HS-5 (cell line): ENCODE measurements at places on chromosomes 13 and 19.

GRCh38 chr13:113490496-113491417 is at the start of gene DCUN1D2:
Gene DCUN1D2 (minus strand): TSS chr13:113490711. CDS start chr13:113490669, 42 bp downstream.
- peak; percentile 31 for DNase-seq

DNA sequence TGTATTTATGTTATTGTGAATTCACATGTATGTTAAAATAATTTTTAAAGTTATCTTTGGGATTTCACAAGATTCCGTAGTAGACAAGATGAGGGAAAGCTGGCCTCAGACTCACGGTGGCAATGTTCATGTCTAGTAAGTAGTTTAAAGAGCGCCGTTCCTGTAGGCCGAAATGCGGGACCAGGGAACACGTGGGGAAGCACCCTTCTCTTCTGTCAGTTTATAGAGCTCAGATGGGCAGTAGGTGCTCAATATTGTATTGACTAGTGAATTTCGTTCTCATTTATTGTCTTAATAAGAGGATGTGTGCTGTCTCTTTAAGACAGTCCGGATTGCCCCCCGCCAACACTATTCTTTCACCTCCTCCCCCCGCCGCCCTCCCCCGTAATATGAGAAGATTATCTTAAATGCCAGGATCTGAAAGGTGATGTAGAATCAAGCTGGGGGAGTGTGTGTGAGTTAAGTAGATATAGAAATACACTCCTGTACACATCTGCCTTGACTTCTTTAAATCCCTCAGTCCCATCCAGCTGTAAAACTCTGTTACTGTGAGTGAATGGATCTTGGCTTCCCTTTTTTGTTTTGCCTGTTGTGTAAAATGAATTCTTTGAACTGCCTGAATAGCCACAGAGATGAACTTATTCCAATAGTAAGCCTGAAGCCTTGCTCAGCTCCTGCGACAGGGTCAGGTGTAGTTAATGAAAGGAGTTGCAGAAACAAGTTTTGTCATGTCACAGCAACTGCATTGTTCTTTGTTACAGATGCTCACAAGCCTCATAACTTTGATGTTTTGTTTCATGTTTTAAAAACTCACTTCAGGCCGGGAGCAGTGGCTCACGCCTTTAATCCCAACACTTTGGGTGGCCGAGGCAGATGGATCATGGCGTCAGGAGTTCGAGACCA is 1.3 kb downstream of the LAMP1 start:
- DNase-seq, result no peak

DNA sequence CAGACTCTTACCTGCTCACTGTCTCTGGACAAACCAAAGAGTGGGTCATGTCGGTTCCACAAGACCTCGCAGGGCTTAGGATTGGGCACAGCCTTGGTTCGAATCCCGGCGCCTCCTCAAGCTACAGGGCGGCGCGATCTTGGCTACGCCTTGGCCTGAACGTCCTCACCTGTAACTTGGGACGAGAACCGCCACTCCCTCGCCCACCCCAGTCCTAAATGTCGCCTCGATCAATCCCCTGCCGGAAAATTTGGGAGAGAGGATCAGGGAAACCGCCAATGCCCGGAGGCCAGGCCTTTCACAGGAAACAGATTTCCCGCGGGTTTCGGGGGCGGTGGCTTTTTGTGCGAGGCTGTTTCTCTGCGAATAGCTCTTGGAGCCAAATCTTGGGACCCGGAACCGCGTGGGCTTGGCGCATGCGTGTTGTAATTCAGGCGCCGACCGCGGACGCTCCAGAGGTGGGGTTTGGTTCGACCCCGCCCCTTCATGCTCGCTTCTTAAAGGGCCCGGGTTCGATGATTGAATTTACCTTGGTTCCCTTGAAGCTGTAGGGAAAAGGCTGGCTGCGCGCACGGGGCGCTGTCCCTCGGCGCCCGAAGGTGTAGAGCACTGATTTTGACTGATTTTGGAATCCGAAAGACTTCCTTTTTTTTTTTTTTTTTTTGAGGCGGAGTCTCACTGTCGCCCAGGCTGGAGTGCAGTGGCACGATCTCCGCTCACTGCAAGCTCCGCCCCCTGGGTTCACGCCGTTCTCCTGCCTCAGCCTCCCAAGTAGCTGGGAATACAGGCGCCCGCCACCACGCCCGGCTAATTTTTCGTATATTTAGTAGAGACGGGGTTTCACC is at the start of gene NR2C2AP:
TSS of gene NR2C2AP (minus strand) at position 403 of the 845 bp plus-strand sequence. CDS start at position 49, 354 bp downstream.
- peak; percentile 76 for DNase-seq

GRCh38 chr13:75318138-75318833 is 163.7 kb downstream of the TBC1D4 start:
- DNase-seq, result no peak

DNA sequence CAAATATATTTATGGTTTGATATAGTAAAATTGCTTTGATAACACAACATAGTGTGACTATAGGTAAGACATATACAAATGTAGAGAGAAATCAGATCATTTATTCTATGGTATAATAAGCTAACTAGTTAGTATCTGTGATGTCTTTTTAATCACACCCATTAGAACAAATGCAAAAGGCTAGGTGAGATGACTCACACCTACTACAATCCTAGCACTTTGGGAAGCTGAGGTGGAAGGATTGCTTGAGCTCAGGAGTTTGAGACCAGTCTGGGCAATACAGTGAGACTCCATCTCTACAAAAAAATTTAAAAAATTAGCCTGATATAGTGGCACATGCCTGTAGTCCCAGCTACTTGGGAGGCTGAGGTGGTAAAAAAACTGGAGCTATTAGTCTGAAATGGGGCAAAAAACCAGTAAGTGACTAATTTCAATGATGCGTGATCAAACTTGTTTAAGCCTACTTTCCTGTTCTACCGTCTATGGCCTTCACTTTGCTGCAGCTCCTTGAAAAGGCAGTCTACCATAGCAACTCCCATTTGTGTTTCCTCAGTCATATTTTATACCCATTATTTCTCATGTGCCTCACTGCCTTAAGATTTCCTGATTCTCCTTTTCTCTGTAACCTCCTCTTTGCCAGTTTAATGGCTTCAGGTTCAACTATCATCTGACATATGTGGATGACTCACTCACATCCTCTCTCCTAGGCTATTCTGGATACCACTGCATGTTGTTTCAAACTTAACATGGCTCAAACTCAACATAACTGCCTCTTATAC is 12.5 kb downstream of the ALG5 start:
- no peak for DNase-seq

- no peak for DNase-seq
These were observed 28.5 kb upstream of the ATP11A start for GRCh38 chr13:112661291-112661690.

DNA sequence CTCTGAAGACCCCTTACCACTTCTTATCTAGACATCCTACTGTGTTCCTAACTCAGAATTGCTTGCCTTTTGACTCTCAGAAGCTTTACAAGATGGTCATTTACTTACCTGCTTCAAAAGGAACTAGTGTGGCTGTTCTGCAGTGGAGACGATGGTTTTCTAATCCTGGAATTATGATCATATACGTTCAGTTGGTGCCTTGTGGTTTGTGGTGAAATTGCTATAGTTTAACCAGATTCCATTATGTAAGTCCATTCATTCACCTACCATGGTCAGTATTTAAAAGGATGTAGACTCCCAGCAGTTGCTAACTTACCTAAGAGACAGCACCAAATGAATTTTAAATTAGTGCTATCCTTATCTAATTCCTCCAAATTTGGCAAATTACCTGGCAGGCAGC is 210.9 kb downstream of the SHISA2 start:
- DNase-seq, result no peak

DNA sequence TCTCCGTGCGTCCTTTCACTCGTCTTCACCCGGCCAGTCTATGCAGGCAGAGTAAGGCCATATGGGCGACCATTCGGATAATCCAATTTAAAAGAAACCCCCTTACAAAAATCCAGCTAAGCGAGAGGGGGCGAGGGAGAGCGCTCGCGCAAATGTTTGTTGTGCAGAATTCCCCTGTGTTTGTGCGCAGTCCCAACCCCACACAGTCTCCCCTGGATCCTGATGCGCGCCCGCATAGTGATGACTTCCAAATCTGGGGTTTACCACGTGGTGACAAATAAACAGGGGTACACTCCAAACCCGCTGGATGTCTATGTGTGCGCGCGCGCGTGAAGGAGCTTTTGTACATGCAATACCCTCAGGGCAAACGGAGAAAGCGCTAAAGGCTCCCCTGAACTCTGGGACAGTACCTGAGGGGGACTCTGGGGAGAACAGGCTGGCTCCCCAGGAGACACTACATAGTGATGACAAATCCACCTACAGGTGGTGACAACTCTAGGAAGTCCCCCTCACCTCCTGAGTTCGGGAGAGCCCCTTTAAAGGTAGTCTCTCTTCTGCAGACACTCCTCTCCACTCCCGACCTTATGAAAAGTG is 8.5 kb downstream of the SOX21 start:
- DNase-seq, result no peak

GRCh38 chr13:87661471-87661870 is 9.7 kb upstream of the SLITRK5 start:
- peak; percentile 55 for DNase-seq

DNA sequence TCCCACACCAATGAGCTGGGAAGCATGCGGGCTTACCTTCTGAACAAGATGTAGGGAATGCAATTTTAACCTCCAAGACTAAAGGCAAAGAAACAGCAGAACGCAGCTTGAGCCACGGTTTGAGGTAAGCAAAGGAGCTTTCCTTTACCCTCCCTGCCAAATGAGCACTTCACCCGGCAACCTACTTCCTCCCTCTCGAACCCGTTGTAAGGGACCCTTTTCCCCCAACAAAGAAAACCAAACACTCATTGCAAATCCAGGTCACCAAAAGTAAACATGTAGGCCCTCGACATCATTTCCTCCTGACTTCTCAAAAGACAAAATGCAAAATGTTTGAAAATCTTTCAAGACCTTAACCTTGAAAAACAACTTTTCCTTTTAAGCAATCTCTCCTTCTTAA is 65.3 kb downstream of the ABCC4 start:
- DNase-seq, result no peak

DNA sequence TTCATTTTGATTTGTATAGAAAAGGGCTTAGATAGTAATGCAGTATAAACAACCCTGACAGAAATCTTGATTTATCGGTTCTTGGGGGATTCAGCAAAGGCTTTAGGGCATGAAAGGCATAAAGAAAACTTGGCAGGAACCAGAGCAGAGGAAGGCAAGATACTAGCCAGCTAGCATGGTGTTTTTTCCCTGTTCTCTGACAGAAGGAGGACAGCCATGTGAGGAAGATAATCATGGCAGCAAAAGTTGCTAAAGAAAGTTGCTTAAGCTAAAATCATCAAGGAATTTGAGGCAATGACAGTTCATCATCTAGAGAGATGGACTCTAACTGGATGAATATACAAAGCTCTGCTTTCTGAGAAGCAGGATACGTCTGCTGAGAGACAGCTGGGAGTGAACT is 294.1 kb downstream of the KCNRG start:
- no peak for DNase-seq

DNA sequence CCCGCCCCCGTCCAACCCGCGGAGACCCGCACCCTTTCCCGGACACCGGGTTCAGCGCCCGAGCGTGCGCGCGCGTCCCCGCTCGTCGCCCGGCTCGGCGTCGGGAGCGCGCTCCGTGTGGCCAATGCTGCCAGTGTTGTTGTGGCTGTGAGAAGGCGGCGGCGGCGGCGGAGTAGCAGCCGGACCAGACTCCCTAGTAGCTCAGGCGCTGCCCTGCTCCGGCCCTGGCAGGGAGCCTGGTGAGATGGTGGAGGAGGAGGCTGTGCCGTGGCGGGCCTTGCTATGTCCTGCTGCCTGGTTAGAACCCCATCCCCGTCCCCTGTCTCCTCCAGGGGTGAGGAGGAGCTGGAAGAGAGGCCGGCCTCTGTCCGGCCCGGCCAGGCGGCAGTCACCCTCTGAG is 553.2 kb downstream of the TUBA3C start:
- no peak for DNase-seq

- no peak for DNase-seq
These were observed 95.5 kb downstream of the CDADC1 start for GRCh38 chr13:49343255-49343654.

DNA sequence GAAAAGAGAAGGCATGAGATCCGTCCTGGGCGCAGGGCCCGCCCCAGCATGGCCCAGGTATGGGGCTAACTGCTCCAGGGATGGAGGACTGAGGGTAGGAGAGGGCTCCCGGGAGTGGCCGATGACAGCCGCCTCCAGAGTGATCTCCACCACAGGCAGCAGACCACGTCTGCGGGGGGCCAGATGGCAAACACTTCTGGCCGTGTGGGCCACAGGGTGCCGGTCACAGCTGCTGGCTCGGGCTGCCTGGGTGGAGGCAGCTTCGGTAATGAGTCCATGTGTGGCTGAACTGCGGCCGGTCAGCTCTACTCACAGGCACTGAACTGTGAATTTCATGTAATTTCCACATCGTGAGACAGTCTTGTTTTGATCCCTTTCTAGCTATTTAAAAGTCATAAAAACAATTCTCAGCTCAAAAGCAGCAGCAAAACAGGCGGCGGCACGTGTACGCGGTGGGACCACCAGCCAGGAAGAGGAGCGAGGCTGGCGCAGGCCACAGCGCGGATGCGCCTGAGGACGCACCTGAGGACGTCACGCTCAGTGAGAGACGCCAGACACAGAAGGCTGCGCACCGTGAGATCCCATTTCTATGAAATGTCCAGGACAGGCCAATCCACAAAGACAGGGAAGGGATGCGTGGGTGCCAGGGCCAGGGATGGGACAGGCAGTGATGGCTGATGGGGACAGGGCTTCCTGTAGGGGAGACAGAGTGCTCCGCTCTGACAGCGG is 4.0 kb downstream of the LSM7 start:
- no peak for DNase-seq

- peak; percentile 60 for DNase-seq
These were observed 521.0 kb downstream of the SUCLA2 start for GRCh38 chr13:47480121-47480520.

DNA sequence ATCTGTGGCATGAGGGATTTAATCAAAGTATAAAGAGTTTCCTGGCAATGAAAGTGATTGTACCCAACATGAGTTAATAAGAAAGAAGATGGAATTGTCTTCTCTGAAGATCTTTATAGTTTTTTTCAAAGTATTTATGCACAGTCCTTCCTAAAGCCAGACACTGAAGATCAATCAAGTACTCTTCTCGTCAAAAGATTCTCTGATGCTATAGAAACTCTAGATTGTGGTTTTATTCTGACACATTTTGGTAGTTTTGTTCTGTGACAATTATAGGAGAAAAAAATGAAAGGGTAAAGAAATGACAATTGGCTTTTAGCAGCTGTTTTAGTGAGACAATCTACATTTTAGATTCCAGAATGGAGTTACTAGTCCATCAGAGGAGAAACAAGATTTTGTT is 10.4 kb upstream of the ENOX1 start:
- no peak for DNase-seq

DNA sequence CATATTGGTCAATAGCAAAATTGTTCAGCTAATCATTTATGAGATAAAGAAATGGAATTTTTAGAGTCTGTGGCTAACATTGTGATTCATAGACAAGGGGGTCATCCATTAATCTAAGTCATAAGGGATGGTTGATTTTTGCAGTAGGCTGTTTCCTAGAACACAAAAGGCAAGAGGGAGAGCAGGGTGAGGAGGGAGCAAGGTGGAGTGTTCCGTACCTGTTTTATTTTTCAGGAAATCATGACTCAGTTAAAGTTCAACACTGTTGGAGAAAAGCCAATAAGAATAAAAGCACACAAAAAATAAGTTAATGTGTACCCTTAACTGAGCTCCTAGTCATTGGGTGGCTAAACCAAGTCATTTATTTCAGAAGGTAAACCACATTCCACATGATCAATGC is 512.4 kb upstream of the ATXN8OS start:
- no peak for DNase-seq
